A375 (cell line): ENCODE measurements at places on chromosomes 1 and 21. TPM values are rescaled to one million over a fixed set of nuclear protein-coding genes. Genes with fewer than 3 reads are reported as not detected.

Gene USH2A
- total RNA-seq, result under 0.01 and 0.03 TPM in 2 replicates

Gene SLC6A9
- total RNA-seq, result 15.0 and 17.3 TPM in 2 replicates

Gene PDC
- not detected in 2 replicates for total RNA-seq

Gene GJC2
- total RNA-seq, result 3.1 and 3.3 TPM in 2 replicates

Gene OR10T2
- not detected in 2 replicates for total RNA-seq

Gene OPTC
- not detected in 2 replicates for total RNA-seq

Gene GPR157
- total RNA-seq, result 2.2 and 2.9 TPM in 2 replicates

Gene RIMS3
- 0.11 and 0.45 TPM in 2 replicates for total RNA-seq

Gene PRAMEF33
- total RNA-seq, result not detected in 2 replicates

Gene TPM3
- 590 and 822 TPM in 2 replicates for total RNA-seq

Gene ELAPOR1
- total RNA-seq, result 0.08 and 0.11 TPM in 2 replicates

Gene CYYR1
- total RNA-seq, result 0.19 and 0.21 TPM in 2 replicates

Gene GPA33
- total RNA-seq, result not detected in 2 replicates

Gene CD34
- 0.19 TPM in 1 of 2 replicates, not detected in the other for total RNA-seq

Gene CHIA
- not detected in 2 replicates for total RNA-seq

Gene TRPM2
- 11.1 and 11.2 TPM in 2 replicates for total RNA-seq

Gene MASP2
- total RNA-seq, result 0.15 and 0.82 TPM in 2 replicates

Gene LCE6A
- not detected in 2 replicates for total RNA-seq

Gene CNR2
- not detected in 2 replicates for total RNA-seq

Gene ETV3L
- total RNA-seq, result not detected in 2 replicates

Gene CELF3
- total RNA-seq, result not detected in 2 replicates

Gene PAPPA2
- 0.24 and 0.26 TPM in 2 replicates for total RNA-seq

Gene NIPAL3
- 57.6 and 65.2 TPM in 2 replicates for total RNA-seq

Gene NEGR1
- 5.1 and 6.7 TPM in 2 replicates for total RNA-seq

Gene INSRR
- 0.05 TPM in 1 of 2 replicates, not detected in the other for total RNA-seq

Gene VAV3
- 0.11 and 0.32 TPM in 2 replicates for total RNA-seq

Gene OR2AK2
- not detected in 2 replicates for total RNA-seq

Gene FNDC5
- total RNA-seq, result 0.23 TPM in 1 of 2 replicates, not detected in the other

Gene EFNA1
- total RNA-seq, result 37.2 and 40.0 TPM in 2 replicates

Gene MSH4
- total RNA-seq, result 0.04 and 0.08 TPM in 2 replicates

Gene KCNA2
- 0.03 and 0.41 TPM in 2 replicates for total RNA-seq

Gene ANGPTL3
- total RNA-seq, result not detected in 2 replicates

Gene OR2L8
- total RNA-seq, result not detected in 2 replicates

Gene ST6GALNAC3
- total RNA-seq, result 3.4 and 11.9 TPM in 2 replicates

Gene P3R3URF
- not detected in 2 replicates for total RNA-seq

Gene GBP1
- total RNA-seq, result 4.9 and 7.8 TPM in 2 replicates

Gene VASH2
- 0.60 and 2.1 TPM in 2 replicates for total RNA-seq

Gene MAP3K21
- total RNA-seq, result 7.9 and 8.6 TPM in 2 replicates

Gene BCAR3
- 110 and 117 TPM in 2 replicates for total RNA-seq

Gene C1orf226
- 5.3 and 5.6 TPM in 2 replicates for total RNA-seq

Gene RNU1-2
- total RNA-seq, result under 0.01 TPM in 2 replicates

Gene DMBX1
- total RNA-seq, result 0.19 TPM in 1 of 2 replicates, not detected in the other

Gene KCNN3
- 0.74 and 1.3 TPM in 2 replicates for total RNA-seq

Gene FAM72D
- 11.4 and 14.5 TPM in 2 replicates for total RNA-seq

Gene FLG
- 2.4 and 3.4 TPM in 2 replicates for total RNA-seq

Gene LEFTY1
- 0.38 and 0.82 TPM in 2 replicates for total RNA-seq

Gene MFSD2A
- total RNA-seq, result 20.3 and 20.9 TPM in 2 replicates

Gene PRELP
- total RNA-seq, result not detected in 2 replicates

Gene TBX15
- 0.27 TPM in 1 of 2 replicates, not detected in the other for total RNA-seq

Gene SPOCD1
- total RNA-seq, result 9.9 and 10.8 TPM in 2 replicates

Gene MPL
- total RNA-seq, result 1.7 TPM in 1 of 2 replicates, not detected in the other

Gene SERPINC1
- total RNA-seq, result 0.11 TPM in 1 of 2 replicates, not detected in the other

Gene FOXD2
- 1.7 and 3.0 TPM in 2 replicates for total RNA-seq
